Natural killer cell (primary cell): ENCODE measurements at places on chromosomes 12 and 14. TPM values are rescaled to one million over a fixed set of nuclear protein-coding genes. Genes with fewer than 3 reads are reported as not detected.

Gene DACT1
- total RNA-seq: 0.33 TPM

Gene GPR137C
- 0.42 TPM for total RNA-seq

- no peak for DNase-seq
Observed at GRCh38 chr12:10740182-10740581, 17.1 kb upstream of the YBX3 start.

DNA sequence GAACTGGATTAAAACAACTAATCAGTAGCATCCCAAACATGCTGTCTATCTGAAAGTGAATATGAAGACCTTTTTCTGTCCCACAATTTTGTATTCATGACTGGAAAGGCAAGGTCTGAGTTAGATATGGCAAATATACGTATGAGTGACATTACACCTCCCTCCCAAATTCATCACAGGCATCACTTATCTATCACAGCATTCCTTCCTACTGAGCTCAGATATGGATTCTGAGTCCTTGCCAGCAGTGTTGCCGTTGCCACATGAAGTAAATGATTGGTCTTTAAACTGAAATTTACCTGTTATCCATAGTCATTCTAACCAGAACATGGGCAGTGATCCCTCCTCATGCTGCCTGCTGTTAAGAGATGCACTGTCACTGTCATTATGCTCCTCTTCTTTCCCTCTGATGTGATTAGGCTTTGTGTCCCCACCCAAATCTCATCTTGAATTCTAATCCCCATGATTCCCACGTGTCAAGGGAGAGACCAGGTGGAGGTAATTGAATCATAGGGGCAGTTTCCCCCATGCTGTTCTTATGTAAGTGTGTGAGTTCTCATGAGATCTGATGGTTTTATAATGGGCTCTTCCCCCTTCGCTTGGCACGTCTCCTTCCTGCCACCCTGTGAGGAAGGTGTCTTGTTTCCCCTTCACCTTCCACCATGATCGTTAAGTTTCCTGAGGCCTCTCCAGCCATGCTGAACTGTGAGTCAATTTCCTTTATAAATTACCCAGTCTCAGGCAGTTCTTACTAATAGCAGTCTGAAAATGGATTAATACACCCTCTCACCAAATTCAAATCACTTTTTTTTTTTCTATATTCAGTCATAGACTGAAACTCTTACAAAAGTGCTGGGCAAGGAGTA, 288.4 kb downstream of the NUAK1 start:
- no peak for DNase-seq

DNA sequence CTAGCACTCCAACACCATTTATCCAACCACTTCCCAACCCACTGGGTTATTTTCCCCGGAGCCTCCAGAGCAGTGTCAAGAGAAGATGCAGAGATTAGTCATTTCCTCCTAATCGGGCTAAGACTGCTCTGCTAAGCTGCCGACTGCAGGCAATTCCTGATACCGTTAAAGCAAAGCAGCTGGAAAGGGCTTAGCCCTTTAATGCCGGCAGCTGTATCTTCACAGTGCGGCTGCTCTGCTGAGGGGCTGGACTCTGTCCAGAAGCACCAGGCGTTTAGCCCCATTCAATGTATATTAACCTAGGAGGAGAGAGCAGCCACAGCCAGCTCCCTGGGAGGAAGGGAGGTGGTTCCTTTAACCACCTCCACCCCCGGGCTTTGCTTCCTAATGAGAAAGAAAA, 11.1 kb downstream of the AQP6 start:
- no peak for DNase-seq

DNA sequence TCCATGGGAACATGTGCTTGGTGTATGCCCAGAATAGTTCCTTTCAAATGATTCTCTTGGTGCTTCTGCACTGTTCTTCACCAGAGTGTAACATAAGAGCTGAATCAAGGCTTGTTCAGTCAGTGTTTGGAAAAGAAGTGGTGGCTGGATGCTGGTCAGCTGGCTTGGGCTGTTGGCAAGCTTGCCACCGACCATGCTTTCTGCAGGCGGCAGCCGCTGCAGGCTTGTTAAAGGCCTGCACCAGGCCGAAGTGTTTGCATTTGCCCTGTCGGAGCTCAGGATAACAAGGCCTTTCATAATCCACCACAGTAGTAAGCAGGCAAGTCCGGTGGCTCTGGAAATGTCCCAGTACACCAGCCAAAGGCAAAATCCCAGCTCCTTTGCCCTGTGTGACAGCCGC, 26.9 kb downstream of the DAAM1 start:
- no peak for DNase-seq

DNA sequence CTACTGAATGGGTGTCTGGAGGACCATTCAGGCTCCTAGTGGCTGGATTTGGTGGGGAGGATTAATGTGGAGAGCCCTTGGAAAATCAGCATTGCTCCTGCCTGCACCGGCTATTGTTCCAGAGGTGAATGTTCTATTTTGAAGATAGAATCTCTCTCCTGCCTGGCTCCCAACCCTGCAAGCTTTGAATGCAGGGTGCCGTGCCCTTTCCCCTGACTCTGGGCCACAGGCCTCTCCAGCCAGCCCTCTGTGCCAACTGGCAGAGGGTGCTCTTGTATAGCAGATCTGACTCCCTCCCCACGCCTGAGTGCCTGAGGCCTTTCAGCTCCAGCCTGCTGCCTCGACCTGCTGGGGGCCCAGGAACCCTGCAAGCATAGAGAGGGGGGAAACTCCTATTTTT, 106.8 kb downstream of the TMEM260 start:
- DNase-seq: no peak

- no peak for DNase-seq
Observed at GRCh38 chr14:35973770-35974169, 147.6 kb downstream of the BRMS1L start.

DNA sequence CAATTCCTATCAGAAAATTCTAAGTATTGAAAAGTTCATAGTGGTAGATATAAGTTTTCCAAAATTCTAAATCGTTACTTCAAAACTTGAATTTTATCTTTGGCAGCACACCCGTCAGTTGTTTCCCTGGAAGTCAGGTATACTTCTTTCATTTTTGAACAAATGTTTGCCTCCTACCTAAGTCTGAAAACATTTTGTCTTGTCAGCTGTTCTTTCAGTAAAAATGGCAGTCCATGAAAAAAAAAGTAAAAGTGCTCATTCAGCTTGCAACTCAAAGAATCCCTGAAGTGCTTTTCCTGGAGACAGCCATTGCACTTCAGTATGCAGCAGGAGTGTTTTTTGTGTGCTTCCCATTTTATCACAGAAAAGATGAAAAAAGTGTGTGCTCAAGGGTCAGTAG, 130.1 kb upstream of the NEDD1 start:
- no peak for DNase-seq

DNA sequence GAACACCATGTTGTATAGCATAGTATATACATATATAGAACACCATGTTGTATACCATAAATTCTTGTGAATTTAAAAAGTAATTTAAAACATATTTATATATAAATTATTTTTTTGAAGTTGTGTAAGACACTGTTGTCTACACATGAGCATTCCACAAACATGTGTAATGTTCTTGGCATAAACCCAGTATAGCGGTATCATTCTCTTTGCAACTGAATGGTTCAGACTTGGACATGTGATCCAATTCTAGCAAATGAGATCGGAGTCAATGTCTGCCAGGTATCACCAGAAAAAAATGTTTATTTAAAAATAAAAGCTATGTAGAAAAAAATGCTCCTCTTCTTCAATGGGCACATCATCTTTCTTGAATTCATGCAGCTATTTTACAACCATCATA, 33.9 kb downstream of the CEP290 start:
- no peak for DNase-seq

DNA sequence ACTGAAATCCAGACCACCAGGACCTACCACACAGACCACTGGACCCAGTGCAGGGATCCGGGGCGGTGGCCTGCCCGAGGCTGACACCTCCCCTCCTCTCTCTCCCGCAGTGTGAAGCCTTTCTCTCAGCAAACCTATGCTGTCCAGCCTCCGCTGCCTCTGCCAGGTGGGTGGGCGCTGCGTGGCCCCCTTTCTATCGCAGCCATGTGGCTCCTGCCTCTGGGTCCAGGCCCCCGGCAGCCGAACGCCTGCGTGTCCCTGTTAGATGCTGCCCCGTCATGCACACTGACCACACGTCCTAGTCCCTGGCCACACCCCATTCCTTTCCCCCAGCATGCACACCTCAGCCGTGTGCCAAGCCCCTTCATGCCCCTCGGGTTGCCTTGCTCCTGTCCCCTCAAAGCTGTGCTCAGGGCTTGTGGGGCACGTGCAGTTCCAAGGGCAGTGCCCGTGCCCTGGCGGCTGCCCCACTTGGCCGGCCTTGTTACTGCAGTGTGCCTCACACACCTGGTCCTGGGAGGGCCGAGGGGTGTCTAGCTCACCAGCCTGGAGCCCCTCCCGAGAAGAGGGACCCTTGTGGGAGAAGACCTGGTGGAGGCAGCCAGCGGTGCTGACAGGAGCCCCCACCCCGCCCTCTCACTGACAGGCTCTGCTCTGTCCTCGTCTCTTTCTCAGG, 58.0 kb upstream of the TSPAN9 start:
- no peak for DNase-seq

GRCh38 chr14:97802430-97803373, 1005.5 kb downstream of the VRK1 start:
- no peak for DNase-seq

- no peak for DNase-seq
Observed at GRCh38 chr12:30614031-30614430, 81.6 kb downstream of the IPO8 start.
